ENCODE measurements at places on chromosomes 6 and 20. TPM values are rescaled to one million over a fixed set of nuclear protein-coding genes. Genes with fewer than 3 reads are reported as not detected.

GRCh38 chr6:26152226-26153101 lies 65.2 kb downstream of the HFE start:
- no peak for DNase-seq

GRCh38 chr6:166957087-166957804 lies 896 bp upstream of the RNASET2 start:
- DNase-seq = no peak

DNA sequence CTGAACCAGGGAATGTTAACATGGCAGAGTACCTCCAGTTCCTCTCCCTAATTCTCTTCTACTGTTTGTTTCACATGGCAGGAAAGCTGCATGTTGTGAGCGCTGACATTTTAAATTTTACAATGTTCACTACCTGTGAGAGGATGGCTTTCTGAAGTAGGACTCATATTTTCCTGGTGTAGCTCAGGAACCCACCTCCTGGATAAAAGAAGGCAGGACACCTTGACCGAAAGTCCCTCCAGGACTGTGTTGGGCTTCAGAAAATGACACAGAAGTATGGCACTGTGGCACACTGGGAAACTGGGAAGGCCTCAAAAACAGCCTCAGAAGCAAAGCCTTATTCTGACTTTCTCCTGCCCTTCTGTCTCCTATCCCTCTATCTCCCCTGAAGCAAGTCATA lies 33.3 kb downstream of the PTPRK start:
- DNase-seq = no peak

- DNase-seq = no peak
These were observed 199.2 kb upstream of the PMEPA1 start for GRCh38 chr20:57908704-57909630.

- DNase-seq = no peak
These were observed 145.7 kb upstream of the LRFN2 start for GRCh38 chr6:40732878-40733277.

DNA sequence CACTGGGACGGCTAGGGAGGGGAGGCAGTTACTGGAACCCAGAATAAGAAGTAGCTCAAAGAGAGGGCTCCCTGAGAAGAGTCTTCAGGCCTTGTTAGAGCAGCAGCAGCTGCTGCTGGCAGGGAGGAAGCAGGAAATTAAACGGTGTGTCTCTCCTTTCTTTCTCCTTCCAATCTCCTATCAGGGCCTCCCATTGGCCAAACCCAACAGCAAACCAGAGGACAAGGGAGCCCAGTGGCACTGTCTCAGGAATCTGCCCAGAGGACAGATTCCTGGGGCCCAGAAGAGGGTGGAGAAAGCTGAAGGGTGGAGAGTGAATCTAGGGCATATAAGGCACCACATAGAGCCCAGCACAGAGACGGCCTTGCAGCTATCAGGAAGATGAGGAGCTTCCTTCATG lies 10.2 kb downstream of the BTN3A1 start:
- no peak for DNase-seq

DNA sequence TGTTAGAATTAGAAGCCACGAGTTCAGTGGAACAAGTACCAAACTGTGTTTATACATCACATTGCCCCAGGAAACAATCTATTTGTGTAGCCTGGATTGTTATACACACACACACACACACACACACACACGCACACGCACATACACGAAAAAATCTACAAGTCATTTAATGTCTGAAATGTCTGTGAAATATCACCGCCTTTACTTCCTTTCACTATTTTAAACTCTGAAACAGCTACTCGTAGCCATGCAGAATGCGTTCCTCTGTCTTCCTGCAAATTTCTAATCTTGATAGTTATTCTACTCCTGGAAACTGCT lies 84.4 kb upstream of the SCAF8 start:
- no peak for DNase-seq

GRCh38 chr20:48754292-48754691 lies 73.5 kb downstream of the PREX1 start:
- no peak for DNase-seq

DNA sequence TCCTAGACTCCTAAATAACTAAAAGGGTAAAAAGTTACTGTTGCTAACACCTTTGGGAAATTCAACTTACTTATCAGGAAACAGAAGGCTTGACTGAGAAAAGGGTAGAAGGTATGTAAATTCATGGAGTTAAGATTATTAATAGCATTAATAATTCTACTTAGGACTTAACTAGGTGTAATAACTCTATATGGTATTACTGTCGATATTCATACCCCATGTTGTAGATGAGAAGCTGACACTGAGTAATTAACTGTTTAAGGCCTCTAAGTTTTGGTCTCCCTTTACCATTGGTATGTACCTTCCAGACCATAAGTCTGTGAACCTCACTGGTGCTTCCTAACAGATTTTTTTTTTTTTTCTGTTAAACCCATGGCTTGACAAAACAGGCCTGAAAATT lies 15.4 kb downstream of the GLO1 start:
- DNase-seq = no peak

- DNase-seq = no peak
These were observed 11.9 kb upstream of the CNR1 start for GRCh38 chr6:88177961-88178464.

DNA sequence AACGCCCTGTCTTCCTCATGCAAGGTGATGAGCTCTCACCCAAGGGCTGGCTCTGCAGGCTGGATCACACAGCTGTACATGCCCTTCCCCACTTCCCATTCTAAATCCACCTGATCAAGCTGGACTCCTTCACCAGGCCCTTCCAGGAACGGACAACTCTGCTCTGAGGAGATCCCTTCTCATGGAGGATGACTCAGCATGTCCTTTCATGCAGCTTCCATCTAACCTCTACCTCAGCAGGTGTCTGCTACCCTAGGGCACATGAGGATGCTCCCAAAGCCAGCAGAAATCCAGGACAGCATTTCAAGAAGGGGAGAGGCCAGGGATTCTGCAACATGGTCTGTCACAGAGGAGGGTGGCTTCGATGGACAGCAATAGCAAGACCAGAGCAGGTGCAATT lies 61.2 kb downstream of the PCSK2 start:
- DNase-seq = no peak

- DNase-seq = no peak
These were observed 5.2 kb downstream of the NKAIN4 start for GRCh38 chr20:63248835-63249591.

GRCh38 chr6:107735906-107736635 lies 88.0 kb downstream of the SCML4 start:
- DNase-seq = no peak

GRCh38 chr20:64176551-64176950 lies 12.3 kb downstream of the MYT1 start:
- DNase-seq = peak; percentile 62

GRCh38 chr20:58407201-58407873 lies 18.3 kb downstream of the VAPB start:
- no peak for DNase-seq

DNA sequence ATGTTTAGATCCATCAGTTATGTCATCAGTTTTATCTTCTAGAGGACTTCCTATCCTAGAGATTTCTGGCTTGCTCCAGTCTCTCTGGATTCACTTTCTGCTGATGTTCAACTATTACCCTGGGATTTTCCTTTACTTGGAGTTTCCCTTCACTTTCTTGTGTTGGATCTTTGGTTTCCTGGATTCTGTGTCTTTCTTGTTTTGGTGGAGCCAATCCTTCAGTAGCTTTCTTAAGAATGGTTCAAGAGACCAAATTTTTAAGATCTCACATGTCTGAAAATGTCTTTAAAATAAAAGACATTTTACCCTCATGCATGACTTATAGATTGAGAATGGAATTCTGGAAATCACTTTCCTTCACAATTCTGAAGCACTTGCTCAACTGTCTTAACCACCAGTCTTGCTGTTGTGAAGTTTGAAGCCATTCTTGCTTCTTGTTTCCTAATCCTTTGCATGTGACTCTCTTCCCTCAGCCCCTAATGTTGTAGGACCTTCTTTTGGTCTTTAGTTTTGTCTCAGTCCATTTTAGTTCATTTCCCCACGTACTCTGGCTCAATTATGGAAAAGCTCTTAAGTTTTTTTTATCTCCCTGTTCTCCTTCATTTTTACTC lies 87.9 kb downstream of the ARID1B start:
- DNase-seq = no peak

DNA sequence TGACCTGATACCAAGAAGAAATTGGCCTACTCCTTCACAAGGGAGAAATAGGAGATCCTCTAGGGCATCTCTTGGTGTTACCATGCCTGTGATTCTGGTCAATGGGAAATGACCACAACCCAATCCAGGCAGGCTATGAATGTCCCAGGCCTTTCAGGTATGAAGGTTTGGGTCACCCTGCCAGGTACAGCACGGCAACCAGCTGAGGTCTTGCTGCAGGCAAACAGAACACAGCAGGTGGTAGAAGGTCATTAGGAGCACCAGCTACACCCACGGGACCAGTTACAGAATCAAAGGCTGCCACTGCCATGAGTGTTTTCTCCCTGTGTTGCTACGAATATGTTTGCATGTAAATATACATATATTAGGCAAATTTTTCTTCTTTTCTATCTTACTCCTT lies 202.3 kb downstream of the ERMARD start:
- DNase-seq = no peak

DNA sequence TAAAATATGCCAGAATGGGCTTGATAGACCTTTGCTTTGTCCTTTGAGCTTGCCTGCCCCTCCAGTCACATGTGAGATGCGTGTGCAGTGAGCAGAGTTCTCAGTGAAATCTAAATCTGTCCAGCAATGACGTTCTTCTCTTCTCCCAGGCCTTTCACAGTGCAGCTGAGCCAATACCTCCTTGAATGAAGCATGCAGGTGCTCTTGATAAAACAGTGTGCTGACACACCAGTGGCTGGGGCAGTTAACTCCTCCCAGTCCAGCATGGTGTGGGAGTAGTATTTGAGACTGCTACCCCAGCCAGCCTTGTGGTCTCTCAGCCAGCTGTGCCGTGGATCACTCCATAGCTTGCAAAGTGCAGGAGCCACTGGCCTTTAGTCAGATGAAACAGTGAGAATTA lies 240.5 kb downstream of the FARS2 start:
- DNase-seq = no peak

- DNase-seq = no peak
These were observed 146.4 kb upstream of the PROKR2 start for GRCh38 chr20:5463007-5463686.

- no peak for DNase-seq
These were observed 754 bp upstream of the TMEM170B start for GRCh38 chr6:11536795-11537194.

GRCh38 chr20:48359692-48360341 lies 468.0 kb downstream of the PREX1 start:
- no peak for DNase-seq

DNA sequence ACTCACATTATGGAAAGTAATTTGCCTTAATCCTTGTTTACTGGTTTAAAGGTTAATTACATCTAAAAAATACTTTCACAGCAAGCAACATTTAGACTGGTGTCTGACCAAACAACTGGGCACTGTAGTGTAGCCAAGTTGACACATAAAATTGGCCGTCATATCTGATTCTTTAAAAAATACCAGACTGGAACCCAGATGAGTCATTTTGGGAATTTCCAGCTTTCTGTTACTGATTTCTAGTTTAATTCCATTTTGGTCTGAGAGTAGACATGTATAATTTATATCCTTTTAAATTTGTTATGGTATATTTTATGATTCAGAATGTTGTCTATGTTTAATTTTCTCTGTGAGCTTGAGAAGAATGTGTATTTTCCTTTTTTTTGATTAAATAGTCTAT lies 44.1 kb downstream of the SCP2D1 start:
- no peak for DNase-seq

LTB gene
- not detected for total RNA-seq

RFX6 gene
- not detected for total RNA-seq

FRS3 gene
- 9.4 TPM for total RNA-seq

TRDN gene
- under 0.01 TPM for total RNA-seq

PSORS1C1 gene
- not detected for total RNA-seq

HLA-DMA gene
- total RNA-seq = 0.82 TPM

TLDC2 gene
- total RNA-seq = under 0.01 TPM

IL17A gene
- not detected for total RNA-seq

SERINC3 gene
- 89.7 TPM for total RNA-seq

CST5 gene
- total RNA-seq = not detected

TFAP2B gene
- total RNA-seq = not detected

LAMA2 gene
- 11.4 TPM for total RNA-seq
